ENCODE measurements at places on chromosomes 16 and 17.

GRCh38 chr17:7538050-7538449, 10.8 kb upstream of the TNFSF12 start:
- no peaks in the 10 kb centered on the region for H3K4me1 ChIP-seq
- DNase-seq, result no peak

GRCh38 chr17:42028791-42029127, 8.9 kb downstream of the NKIRAS2 start:
- no peak for DNase-seq
- peaks cover 5% of the 10 kb centered on the region for H3K27me3 ChIP-seq
- H3K4me1 ChIP-seq, result peaks cover 13% of the 10 kb centered on the region
- H3K27ac ChIP-seq, result no peak overlapping the region

DNA sequence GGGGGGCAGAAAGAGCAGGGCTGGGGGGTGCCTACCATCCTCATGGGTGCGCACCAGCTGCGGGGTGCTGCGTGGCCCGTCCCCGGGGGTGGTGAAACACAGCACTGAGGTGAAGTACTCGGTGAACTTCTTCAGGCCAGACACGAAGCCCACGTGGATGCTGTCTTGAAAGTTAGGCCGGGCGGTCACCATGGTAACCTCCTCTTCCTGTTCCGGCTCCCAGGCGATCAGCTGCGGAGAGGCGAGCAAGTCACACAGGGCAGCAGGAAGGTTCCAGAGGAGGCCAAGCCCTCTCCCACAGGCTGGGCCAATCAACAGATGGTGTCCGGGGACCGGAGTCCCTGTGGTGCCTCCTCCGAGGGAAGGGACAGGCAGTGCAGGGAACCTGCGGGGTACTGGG, 90.1 kb upstream of the CDC42EP4 start:
- no peaks in the 10 kb centered on the region for H3K36me3 ChIP-seq
- peak; percentile 23 for DNase-seq
- H3K4me3 ChIP-seq, result no peak overlapping the region
- no peaks in the 10 kb centered on the region for H3K4me1 ChIP-seq
- no peaks in the 10 kb centered on the region for H3K27me3 ChIP-seq

- no peaks in the 10 kb centered on the region for H3K36me3 ChIP-seq
- DNase-seq, result peak; percentile 51
- peaks cover 1% of the 10 kb centered on the region for H3K27me3 ChIP-seq
- peak within 1 kb of the TSS; percentile 49 for H3K4me3 ChIP-seq
- H3K27ac ChIP-seq, result no peak within 1 kb of the TSS
- H3K4me1 ChIP-seq, result no peaks in the 10 kb centered on the region
Measured at GRCh38 chr16:2816751-2817339, at the start of gene PRSS21. PRSS21 (plus strand) TSS chr16:2817237; CDS start chr16:2817269, 32 bp downstream.
